Stimulated activated CD8-positive, alpha-beta memory T cell treated with anti-CD3 and anti-CD28 coated beads, Interleukin-15, amount 100 ng/mL, for 4 hours (primary cell): ENCODE measurements at places on chromosomes 1 and 21.
A peak's percentile ranks its signal among the peaks of the same experiment; 100 is the strongest.

GRCh38 chr1:194535369-194535768, 1349.0 kb upstream of the B3GALT2 start:
- no peak for DNase-seq

GRCh38 chr1:229479660-229480399, 28.3 kb downstream of the NUP133 start:
- no peak for DNase-seq

GRCh38 chr1:182385885-182386853, 5.4 kb downstream of the GLUL start:
- no peak for DNase-seq

DNA sequence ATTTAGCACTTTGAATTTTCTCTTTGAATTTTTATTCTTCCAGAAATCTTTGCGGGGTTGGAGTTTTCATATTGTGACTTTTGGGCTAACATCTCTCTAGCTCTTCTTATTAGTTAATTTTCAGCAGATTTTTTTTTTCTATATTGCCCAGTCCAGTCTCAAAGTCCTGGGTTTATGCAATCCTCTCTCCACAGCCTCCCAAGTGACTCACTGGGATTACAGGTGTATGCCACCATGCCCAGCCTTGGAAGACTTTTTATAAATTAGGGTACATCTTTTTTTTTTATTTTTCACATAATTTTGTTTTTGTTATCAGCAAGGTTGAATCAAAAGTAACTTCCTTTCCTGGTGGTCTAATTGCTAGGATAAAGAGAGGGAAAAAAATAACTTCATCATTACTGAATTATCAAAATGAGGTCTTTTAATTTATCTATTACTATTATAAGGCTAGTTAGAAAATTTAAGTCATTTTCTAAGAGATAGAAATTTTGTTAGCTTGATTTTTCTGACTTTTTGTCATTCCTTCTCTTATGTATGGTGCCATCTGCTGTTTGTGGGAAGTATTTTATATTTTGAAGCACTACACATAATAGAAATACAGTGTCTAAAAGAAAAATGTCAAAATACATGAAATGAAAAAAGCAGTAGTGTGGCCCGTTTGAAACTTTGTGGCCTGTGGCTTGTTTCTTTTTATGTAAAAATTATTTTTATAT, 273.4 kb upstream of the CACYBP start:
- no peak for DNase-seq

DNA sequence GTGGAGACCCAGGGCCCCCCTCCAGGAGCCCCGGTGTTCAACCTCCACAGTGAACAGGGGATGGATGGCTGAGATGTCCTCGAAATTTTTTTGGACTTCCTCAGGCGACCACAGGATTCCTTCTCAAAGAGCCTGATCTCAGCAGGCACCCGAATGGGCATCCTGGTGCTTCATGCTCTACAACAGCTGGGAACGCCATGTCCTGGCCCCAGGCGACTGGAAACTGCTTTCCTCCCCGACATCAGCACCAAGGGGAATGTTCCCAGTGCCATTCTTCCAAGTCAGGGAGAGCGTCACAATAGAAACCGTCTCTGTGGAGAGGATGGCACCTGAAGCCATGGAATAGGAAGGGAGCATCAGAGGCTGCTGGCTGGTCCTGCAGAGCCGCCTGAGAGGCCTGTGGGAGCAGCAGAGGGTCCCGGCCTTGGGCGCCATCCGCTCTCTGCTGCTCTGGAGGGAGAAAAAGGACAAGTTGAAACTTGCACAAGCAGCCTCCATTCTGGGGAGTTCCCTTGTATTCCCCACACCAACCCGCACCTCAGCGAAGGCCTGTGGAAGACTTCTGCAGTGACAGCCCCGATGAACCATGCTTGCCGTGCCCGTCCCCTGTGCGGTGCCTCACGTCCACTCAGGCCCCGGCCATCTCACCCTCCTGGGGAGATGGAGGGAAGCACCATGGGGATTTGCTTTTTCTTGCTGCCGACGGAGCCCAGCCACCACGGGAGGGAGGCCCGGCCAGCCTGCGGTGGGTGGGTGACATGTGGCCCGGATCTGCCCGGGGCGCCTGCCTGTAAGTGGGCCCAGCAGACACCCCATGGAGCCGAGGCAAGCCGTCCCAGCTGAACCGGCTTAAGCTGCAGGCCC, 2.3 kb upstream of the ADARB1 start:
- no peak for DNase-seq

DNA sequence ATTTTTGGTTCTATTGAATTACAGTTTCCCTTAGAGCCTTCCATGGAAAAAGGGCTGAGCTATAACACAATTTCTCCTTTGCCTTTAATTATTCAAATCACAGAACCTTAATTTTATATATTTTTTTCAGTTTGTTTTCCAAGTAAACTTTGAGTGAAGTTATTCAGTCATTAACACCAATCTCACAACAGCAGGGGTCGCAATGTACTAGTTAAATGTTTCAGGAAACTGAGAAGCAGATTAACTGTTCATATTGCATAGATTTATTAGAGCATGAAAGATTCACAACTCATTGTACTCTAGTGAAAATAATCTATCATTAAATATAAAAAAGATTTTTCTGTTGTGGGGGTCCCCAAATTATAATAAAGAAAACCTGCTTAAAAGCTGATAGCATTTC, 64.1 kb downstream of the KIFAP3 start:
- DNase-seq = no peak

DNA sequence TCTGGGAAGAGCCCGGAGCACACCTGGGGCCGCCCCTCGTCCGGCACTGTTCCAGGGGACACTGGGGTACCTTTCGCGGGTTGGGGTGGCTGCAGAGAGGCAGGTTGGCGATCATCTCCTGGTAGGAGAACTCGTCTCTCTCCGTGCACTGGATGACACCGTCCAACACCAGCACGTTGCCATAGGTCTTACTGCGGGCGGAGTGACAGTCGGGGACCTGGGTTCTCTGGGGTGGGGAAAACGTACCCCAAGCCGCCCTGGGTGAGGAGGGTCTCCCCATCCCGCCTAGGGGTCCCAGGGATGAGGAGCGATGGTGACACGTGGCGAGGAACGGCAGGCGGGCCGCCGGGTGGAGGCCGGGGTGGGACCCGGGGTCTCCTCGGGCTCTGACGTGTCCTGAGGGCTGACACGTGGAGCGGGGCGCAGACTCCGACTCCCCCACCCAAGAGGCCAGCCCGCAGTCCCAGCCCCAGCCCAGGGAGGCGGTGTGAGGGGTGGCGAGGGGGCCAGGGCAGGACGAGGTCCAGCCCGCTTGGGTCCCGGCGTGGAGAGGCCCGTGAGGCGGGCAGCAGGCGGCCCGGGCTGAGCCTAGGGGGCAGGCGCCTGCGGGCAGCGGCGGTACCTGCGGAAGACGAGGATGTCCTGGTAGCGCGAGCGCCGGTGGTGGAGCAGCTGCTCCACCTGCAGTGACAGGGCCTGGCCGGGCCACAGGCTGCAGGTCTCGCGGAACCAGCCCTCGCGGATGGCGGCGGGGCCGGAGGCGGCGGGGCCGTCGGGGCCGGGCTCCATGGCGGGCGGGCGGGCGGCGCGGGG, 457 bp downstream of the SRM start:
- DNase-seq = no peak

DNA sequence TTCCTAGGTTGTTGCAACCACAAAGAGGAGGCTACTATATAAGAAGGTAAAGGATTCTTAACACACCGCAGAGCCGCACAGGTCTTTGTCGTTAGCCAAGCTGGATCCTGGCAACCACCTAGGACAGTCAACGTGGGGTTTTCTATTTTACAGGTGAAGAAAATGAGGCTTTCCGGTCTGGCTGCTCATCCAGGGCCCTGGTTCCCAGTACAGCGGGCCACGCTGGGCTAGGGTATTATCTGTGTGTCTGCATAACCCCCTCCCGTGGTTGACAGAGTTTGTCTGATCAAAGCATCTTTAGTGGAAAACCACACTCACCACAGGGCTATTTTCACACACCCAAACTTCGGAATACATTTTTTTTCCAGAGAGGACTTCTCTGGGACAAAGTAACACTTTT, 39.0 kb upstream of the PDE9A start:
- no peak for DNase-seq

DNA sequence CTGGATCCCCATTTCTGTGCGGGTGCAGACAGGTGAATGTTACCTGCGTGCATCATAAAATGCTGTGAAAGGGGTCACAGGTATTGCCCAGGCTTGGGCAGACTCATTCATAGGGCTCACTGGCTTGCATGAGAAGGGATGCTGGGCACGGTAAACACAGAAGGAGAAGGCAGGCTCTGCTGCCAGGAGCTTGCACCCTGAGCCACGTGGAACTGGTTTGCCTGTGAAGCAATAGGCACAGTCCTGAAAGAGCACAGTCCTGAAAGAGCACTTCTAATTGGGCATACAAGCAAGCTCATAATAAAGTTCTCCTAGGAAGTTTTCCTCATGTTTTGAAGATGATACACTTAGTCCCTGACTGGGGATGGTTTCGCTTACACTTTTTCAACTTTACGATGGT, 40.9 kb downstream of the GALNT2 start:
- no peak for DNase-seq

DNA sequence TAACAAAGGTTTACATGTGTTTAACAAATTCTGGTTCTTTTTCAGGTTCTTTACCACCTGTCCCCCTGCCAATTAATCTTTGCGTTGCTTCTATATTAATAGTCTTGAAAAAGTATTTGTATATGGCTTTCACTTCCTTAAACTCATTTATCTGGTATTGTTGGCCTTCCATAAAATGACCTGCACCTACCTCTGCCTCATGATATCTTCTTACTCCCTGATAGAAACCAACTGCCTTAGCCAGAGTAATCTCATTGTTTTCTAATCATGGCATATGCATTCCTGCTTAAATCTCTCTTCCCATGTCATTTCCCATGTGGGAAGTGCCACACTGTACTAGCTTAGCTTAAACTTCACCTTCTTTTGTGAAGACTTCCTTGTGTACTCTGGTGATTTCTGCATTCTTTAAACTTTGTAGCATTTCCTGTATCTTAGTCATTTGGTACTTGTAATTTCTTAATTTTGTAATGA, 8.7 kb downstream of the SMG7 start:
- no peak for DNase-seq

GRCh38 chr1:31705080-31705866, 1.5 kb upstream of the COL16A1 start:
- DNase-seq = peak; percentile 52

DNA sequence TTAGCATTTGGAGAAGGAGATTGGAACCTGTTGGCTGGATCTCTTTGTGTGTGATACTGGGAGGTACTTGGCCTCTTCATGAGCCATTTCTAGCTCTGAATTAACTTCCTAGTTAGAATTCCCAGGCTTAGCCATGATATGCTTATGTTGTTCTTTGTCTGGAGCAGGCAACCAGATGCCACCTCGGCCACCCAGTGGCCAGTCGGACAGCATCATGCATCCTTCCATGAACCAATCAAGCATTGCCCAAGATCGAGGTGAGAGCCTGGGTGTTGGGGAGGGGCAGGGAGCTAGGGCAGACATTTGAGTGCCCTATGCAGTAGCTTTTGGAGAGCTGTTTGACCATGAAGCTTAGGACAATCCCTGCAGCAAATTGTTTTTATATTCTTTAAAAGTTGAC, 26.5 kb upstream of the PIGV start:
- no peak for DNase-seq

GRCh38 chr1:162987866-162988265, 81.3 kb upstream of the RGS4 start:
- no peak for DNase-seq
